T-helper 17 cell (primary cell): ENCODE measurements at places on chromosomes 1 and 21.
A peak's percentile ranks its signal among the peaks of the same experiment; 100 is the strongest.

- H3K4me1 ChIP-seq, result peaks cover 51% of the 10 kb centered on the region
- DNase-seq, result no peak
- no peaks in the 10 kb centered on the region for H3K27me3 ChIP-seq
- no peak overlapping the region for H3K4me3 ChIP-seq
- peak overlapping the region; percentile 84 for H3K27ac ChIP-seq
Observed at GRCh38 chr21:43882952-43883545, 18.0 kb downstream of the AGPAT3 start.

GRCh38 chr1:151621351-151621750 lies 9.5 kb downstream of the SNX27 start:
- H3K4me3 ChIP-seq, result no peak overlapping the region
- peaks cover 18% of the 10 kb centered on the region for H3K4me1 ChIP-seq
- DNase-seq, result no peak
- H3K27me3 ChIP-seq, result no peaks in the 10 kb centered on the region

GRCh38 chr1:5751163-5751540 lies 241.1 kb downstream of the NPHP4 start:
- peaks cover 3% of the 10 kb centered on the region for H3K4me1 ChIP-seq
- no peak for DNase-seq
- peaks cover 3% of the 10 kb centered on the region for H3K36me3 ChIP-seq
- H3K27me3 ChIP-seq, result peaks cover 33% of the 10 kb centered on the region
- no peak overlapping the region for H3K27ac ChIP-seq

- no peak for DNase-seq
- peaks cover 6% of the 10 kb centered on the region for H3K36me3 ChIP-seq
- no peak overlapping the region for H3K27ac ChIP-seq
- no peak overlapping the region for H3K4me3 ChIP-seq
- peaks cover 6% of the 10 kb centered on the region for H3K4me1 ChIP-seq
- H3K27me3 ChIP-seq, result peaks cover 42% of the 10 kb centered on the region
Observed at GRCh38 chr21:45787371-45787770, 143.8 kb downstream of the PCBP3 start.

DNA sequence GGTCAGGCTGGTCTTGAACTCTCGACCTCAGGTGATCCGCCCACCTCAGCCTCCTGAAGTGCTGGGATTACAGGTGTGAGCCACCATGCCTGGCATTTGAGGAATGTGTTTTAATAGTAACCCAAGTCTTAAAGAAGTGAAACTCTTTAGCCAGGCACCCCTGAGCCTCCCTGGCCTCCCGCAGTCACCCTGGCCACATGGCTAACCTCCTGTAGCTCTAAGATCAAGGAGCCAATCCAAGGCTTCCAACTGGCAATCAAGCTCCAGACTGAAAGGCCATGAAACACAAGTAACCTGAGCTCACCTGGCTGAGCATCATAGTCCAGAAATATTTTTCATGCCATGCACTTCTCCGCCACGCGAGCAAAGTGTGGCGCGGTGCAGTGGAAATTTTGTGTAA lies 84.3 kb downstream of the LTN1 start:
- H3K27me3 ChIP-seq, result peaks cover 19% of the 10 kb centered on the region
- H3K27ac ChIP-seq, result no peak overlapping the region
- DNase-seq, result no peak
- no peaks in the 10 kb centered on the region for H3K4me1 ChIP-seq
- no peaks in the 10 kb centered on the region for H3K36me3 ChIP-seq

DNA sequence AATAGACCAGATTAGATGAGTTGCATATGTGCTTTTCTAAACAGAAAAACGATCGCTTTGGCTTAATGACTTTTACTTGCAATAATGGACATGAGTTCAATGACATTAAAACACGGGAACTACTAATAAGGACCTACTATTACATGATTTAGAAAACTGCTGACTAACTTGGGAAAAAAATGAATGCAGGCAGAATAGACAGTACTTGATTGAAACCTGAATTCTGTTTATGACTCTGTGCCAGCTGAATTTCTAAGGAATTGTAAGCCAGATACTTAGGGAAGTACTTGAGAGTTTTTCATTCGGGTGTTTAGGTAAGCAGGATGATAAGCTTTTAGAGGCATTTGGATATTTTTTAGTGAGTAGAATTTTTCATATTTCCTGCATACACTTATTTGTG lies 12.0 kb downstream of the ADGRL2 start:
- DNase-seq, result no peak
- no peak overlapping the region for H3K27ac ChIP-seq
- H3K4me3 ChIP-seq, result no peak overlapping the region
- no peaks in the 10 kb centered on the region for H3K4me1 ChIP-seq
- H3K36me3 ChIP-seq, result no peaks in the 10 kb centered on the region

GRCh38 chr1:226739696-226740065 lies 599 bp upstream of the ITPKB start:
- DNase-seq, result no peak
- no peaks in the 10 kb centered on the region for H3K27me3 ChIP-seq
- H3K4me1 ChIP-seq, result peaks cover 16% of the 10 kb centered on the region
- H3K36me3 ChIP-seq, result no peaks in the 10 kb centered on the region
- peak overlapping the region; percentile 97 for H3K27ac ChIP-seq

- H3K27me3 ChIP-seq, result no peaks in the 10 kb centered on the region
- DNase-seq, result no peak
- no peaks in the 10 kb centered on the region for H3K36me3 ChIP-seq
- H3K4me1 ChIP-seq, result peaks cover 13% of the 10 kb centered on the region
- no peak overlapping the region for H3K4me3 ChIP-seq
Observed at GRCh38 chr1:24476571-24476970, 26.1 kb upstream of the RCAN3 start.

DNA sequence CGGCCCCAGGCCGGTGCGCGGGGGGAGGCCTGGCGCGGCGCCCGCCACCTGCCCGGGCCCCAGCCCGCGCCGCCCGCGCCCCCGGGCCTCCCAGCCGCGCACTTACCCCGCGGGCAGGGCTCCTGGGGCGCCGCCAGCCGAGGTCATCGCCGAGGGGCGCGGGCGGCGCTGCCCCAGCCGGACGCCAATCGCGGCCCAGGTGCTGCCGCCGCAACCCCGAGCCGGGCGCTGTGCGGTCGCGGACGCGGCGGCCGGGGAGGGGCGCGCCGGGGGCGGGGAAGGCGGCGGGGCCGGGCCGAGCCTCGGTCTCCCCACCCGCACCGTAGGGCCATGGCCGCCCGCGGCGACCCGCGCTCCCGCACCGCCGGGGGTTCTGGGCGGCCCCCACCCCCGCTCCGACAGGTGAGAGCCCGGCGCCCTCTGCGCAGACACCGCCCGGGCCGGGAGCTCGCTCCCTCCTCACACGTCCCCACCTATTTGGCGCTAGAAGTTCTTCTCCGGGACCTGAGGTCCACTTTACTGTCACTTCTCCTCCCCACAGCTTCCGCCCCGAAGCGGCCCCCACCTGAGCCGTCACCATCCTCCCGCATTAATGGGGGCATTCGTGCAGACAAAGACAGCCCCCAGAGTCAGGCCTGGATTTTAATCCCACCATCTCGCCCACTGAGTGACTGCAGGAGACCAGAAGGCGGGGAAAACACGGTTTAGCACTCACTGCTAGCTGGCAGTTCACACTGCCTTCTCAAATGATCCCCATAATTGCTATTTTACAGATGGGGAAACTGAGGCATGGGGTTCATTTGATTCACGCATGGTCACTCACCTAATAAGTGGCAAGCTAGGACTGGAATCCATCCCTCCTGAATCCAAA lies at the start of gene TTC39A:
TSS of gene TTC39A (minus strand) at position 232 of the 871 bp plus-strand sequence. CDS start at position 147, 85 bp downstream.
- no peak for DNase-seq
- peaks cover 11% of the 10 kb centered on the region for H3K36me3 ChIP-seq
- peaks cover 47% of the 10 kb centered on the region for H3K27me3 ChIP-seq
- H3K4me3 ChIP-seq, result peak within 1 kb of the TSS; percentile 90
- H3K27ac ChIP-seq, result peak within 1 kb of the TSS; percentile 16

DNA sequence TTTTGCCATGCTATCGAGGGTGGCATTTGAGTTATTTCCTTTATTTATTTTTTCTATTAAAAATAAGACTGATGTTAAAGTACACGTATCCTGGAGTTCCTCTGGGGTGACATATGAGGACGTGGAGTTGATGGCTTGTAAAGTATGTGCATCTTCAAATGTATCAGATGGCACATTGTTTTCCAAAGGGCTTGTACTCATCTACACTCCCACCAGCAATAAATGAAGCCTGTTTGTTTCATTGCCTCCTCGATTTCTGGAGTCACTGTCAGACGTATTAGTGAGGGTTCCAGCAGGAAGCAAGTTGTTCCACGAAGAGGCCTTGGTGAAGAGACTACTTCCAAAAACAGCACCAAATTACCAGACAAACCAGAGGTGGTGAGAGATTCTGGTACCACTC lies 423.9 kb downstream of the NPHP4 start:
- H3K4me1 ChIP-seq, result peaks cover 3% of the 10 kb centered on the region
- H3K27ac ChIP-seq, result no peak overlapping the region
- no peak overlapping the region for H3K4me3 ChIP-seq
- DNase-seq, result no peak

- H3K27ac ChIP-seq, result peak overlapping the region; percentile 89
- DNase-seq, result no peak
- no peak overlapping the region for H3K4me3 ChIP-seq
- no peaks in the 10 kb centered on the region for H3K27me3 ChIP-seq
- peaks cover 45% of the 10 kb centered on the region for H3K4me1 ChIP-seq
- H3K36me3 ChIP-seq, result peaks cover 5% of the 10 kb centered on the region
Observed at GRCh38 chr21:34844013-34844923, 175.5 kb downstream of the CLIC6 start.
